NCI-H524 treated with DMSO at 0.1 percent for 48 hours (cell line): ENCODE measurements at places on chromosomes 6 and 20.

- no peak for DNase-seq
Observed at GRCh38 chr20:835608-836045, 2.1 kb downstream of the FAM110A start.

GRCh38 chr6:8686077-8686476, 250.7 kb upstream of the SLC35B3 start:
- no peak for DNase-seq

DNA sequence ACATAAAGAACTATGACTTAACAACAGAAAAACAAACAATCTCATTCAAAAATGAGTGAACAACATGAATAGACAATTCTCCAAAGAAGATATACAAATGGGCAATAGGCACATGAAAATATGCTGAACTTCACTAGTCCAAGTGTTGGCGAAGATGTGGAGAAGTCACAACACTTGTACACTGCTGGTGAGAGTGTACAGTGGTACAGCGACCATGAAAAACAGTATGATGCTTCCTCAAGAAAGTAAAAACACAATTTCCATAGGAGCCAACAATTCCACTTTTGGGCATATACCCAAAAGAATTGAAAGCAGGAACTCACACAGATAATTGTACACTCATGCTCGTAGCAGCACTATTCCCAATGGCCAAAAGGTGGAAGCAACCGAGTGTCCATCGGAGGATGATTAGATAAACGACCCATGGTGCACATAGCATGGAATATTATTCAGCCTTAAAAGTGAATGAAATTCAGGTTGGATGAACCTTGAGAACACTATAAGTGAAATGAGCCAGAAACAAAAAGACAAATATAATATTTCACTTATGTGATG, 6.6 kb downstream of the HLA-F start:
- no peak for DNase-seq

DNA sequence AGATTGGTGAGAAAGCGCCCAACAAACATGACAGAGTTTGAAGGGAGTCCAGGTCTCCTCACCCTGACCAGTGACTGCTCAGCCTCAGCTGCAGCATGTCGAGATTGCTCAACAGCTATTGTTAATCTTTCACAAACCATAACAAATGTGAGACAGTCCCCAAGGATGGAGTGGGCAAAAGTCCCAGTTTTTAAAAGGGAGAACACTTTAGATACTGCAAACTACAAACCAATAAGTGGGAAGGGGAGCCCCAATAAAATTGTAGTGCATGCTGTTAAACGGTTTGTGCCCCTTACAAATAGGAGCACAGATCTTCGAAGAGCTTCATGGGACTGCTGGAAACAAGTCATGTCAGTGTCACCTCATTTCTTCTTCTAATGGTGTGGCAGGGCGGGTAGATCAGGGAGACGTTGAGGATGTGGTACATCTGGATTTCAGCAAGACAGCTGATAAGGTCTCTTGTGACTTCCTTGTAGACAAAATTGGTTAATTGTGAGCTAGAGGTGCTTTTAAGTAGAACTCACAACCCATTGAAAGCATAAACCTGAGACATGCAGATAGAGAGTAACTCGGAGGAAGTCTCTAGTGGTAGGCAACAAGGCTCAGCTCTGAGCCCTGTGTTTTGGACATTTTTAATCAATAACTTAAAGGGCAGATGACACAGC, 134.0 kb upstream of the ARMC2 start:
- DNase-seq, result no peak

GRCh38 chr6:52497652-52498408, 77.7 kb downstream of the EFHC1 start:
- DNase-seq, result no peak

GRCh38 chr6:132797951-132798868, at the start of gene SLC18B1:
TSS of gene SLC18B1 (minus strand) at chr6:132798637. CDS start at chr6:132798456, 181 bp downstream.
- DNase-seq, result no peak

DNA sequence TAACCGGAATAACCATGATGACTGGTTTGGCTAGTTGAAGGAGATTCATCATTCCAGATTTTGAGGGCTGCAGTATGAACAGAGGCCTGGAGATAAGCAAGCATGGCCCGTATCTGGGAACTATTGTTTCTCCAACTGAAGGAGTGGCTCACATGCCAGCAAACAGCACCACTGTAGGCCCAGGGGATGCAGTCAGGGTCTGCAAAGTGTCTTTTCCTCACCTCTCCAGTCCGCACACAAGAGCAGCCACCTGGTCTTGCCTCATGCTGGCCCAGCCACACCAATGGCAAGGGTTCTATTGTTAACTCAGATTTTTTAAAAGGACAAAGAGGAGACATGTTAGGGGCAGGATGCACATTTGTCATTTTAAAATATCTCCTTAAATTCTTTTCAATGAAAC, 55.1 kb downstream of the KIZ start:
- DNase-seq, result no peak

DNA sequence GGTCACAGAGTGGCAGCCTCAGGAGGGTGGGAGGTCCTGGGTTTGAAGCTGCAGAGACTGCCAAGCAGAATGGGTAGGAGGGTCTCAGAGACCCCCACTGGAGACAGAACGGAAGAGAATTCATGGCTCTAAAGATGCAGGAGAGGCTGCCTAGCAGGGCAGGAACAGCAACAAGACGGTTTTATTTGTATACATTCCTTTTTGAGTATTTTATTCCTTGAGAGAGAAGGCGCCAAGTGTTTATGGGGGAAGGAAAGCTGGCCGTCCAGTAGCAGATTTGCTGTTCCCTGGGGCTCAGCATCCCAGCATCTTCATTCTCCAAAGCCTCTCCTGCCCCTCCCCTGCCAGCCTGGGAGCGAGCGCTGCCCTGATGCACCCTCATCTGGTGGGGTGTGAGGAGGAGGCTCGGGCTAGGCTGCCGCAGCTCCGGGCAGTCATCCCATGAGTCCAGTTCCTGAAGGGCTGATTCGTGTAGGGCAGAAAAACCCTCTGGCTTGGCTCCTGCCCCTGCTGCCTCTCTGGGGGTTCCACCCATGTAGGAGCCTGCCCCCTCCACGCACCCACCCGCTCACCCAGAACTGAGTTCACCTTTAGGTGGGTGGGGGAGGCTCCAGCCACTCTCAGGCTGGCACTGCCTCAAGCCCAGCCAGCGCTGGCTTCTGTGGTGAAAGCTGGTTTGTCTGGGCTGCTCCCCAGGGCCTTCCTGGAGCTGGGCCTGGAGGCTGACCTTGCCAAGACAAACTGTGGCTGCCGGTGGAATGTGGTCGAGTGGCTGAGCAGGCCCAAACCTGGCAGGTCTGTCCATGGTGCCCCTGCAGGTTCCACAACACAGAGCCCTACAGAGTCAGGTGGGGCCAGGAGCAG, 32.4 kb downstream of the CPXM1 start:
- no peak for DNase-seq

GRCh38 chr6:4270001-4270400, 134.6 kb upstream of the ECI2 start:
- DNase-seq, result no peak

- DNase-seq, result no peak
Observed at GRCh38 chr6:150632785-150633485, 33.2 kb downstream of the PLEKHG1 start.

- no peak for DNase-seq
Observed at GRCh38 chr20:40932436-40932835, 96.2 kb upstream of the TOP1 start.

DNA sequence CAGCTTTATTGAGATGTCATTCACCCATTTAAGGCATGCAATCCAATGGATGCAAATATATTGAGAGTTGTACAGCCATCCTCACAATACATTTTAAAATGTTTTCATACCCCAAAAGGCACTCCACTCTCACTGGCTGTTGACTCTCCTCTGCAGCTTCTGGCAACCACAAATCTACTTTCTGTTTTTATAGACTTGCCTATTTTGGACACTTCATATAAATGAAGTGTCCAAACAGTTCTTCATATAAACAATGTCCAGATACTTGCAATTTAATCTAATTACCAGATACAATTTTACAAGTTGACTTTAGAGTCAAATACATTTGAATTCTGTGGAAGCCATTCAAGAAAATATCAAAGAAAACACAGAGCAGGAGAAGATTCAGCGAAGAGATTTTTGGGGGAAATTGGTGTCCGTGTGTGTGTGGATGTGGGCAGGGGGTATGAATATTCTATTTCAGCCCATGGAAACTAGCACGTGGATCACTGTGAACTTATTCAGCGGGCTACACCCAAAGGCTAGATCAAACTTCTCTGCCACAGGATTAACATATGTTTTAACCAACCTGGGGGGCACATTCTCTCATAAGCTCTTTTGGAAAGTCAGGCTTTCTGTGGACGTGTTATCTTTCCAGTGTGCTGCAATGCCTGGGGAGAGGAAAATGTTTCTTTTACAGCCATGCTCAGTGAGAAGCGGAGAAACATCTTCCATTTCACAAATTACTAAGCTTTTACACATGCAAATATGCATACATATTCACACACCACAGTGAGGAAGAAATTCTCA, 73.9 kb downstream of the PLG start:
- DNase-seq, result no peak

DNA sequence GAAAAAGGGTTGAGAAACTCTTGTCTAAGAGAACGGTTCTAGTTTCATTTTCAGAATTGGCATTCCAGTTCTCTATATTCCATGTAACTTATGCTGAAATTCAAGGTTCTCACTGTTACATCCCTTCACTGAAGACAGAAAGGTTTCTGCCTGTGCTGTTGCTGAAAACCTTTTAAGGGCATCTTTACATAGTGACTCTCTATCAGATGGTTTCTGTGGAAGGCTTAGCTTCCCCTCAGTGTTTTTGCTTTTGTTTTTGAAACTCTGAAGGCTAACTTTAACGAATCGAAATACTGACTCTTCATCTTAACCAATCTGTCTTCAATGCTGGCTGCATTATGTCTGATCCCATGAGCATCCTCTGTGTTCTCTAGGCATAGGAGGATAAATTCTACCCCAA, 1286.2 kb upstream of the EYS start:
- DNase-seq, result no peak

DNA sequence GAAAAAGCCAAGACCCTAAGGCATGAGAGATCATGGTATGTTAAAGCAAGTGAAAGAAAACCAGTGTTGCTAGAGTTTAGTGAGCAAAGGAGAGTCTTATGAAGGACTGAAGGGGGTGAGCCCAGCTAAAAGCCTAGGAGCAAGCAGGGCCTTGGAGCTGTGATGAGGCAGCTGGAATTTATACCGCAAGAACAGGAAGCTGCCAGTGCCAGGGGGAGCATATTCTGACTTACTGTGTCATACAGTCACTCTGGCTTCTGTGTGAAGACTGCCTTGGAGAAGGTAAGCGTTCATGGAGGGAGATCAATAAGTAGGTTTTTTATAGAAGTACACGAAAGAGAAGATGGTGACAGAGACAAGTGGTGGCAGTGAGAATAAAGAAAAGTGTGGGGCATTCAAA, 308.9 kb upstream of the THEMIS start:
- no peak for DNase-seq

DNA sequence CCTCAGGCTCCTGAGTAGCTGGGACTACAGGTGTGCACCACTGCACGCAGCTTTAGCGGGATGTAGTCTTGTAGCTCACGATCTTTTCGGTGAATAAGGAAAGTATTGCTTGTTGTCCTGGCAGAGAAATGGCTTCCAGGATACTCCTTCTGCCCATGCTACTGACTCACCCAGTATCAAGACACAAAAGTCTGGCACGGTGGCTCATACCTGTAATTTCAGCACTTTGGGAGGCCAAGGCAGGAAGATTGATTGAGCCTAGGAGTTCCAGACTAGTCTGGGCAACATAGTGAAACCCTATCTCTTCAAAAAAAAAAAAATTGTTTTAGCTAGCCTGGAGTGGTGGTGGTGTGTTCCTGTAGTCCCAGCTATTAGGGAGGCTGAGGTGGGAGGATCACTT, 40.9 kb upstream of the B4GALT5 start:
- no peak for DNase-seq
